ENCODE measurements at places on chromosomes 13 and 19.

DNA sequence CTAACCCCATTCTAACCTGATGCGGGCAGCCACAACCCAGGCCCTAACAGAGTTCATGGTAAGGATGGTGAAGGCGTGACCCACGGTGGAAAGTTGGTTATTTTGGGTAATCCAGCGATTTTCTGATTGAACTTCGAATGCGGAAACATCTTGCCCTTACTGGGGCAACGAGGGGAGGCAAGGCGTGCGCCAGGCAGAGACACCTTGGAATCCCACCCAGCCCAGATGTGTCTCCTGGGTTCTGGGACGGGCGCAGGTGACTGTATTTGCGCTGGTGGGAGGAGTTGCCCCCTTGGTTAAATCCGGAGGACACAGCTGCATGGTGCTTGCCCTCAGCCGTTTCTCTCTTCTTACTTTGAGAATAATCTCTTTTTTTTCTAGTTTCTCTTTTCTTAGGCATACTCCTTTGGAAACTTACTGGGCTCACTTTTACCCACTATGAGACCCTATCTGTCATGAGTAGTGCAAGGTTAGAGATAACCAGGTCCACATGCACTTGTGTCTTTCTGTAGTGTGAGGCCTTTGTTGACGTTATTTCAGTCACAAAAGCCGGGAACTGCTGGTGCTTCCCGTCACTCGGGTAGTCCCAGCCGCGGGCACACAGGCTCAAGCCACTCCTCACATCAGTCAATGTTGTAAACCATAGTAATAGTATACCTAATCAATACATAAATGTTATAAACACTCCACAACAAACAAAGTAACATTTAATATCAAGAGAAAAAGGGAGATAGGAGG, 81.5 kb downstream of the ATP11A start:
- no peak for DNase-seq

DNA sequence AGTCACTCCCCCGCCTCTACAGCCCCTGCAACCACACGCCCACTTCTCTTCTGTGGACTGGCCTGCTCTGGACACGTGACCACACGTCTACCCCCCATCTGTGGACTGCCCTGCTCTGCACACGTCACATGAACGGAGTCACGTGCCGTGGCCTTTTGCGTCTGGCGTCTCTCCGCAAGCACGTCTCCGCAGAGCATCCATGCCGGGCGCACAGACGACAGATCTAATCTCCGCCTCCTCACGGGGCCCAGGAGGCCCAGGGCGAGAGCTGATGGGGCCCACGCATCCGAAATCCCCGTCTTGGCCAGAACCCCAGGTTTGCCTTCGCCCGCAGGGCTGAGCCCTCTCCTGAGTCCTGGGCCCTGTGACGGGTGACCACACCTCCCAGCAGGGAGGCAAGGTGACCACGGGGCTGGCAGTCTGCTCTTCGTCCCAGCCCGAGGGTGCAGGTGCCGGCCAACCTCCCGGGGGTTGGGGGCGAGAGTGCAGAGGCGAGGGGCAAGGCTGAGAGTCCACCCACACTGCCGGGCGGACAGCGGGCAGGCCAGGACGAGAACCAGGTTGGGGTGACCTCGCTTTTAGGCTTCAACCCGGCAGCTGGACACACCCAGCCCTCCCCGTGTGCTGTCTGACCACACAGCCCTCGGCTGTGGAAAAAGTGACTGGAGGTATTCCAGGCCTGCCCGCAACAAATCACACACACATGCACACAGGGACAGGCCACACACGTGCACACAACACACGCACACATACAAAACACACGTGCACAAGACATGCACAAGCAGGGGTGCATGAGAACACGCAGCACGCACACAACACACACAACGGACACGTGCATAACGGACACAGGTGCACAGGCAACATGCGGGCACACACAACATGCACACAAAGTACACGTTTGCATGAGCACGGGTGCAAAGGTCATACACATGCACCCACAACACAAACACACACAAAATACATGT, 3.9 kb downstream of the SBNO2 start:
- DNase-seq, result no peak

DNA sequence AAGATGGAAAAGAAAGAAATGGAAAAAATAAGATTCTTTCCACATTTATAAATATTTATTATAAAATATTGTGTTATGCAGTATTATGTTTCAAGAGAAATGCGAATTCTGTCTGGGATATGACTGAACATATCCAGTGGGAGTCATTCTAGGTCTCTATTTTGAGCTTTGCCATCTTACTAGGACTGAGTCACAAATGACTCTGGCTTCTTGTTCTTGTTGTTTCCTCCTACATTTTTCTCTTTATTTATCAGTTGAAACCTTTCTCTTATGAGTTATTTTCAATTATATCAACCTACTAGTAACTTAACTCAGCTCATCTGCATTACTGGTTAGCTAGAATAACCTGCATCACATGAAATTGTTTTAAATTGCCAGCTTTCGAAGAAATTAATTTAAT, 1247.3 kb downstream of the SLITRK1 start:
- DNase-seq, result no peak

DNA sequence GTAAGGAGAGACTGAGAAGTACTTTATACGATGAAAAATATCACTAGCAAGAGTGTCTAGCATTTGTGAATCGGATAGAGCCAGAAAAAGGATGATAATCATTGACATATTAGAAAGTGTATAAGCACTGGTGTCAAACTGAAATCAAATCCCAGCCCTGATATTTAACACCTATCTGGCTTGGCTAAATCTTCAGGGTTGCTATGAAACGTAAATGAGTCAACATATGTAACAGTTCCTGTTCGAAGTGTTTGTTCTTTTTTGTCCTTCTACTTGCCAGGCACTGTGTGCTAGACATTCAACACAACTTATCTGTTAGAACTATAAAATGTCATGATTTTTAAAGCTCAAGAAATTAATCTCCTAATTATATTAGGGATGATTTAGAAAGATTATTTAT, 40.8 kb downstream of the SERPINE3 start:
- DNase-seq, result no peak

DNA sequence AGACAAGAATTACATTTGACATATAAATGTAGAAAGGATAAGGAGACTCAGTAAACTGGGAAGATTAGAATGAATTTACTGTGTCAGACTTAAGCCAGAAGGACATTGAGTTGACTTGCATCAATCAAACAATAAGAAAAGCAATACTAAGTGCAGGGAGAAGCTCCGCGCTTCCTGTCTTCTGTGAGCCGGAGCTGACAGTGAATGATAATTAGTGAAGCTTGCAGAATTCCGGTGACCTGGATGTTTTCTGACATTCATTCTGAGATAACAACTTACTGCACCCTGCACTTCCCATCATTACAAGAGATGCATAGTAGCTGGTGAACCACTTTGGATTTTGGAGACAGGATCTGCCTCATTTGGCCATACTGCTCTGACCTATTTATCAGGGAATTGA, 469.2 kb upstream of the PCDH20 start:
- DNase-seq, result no peak

DNA sequence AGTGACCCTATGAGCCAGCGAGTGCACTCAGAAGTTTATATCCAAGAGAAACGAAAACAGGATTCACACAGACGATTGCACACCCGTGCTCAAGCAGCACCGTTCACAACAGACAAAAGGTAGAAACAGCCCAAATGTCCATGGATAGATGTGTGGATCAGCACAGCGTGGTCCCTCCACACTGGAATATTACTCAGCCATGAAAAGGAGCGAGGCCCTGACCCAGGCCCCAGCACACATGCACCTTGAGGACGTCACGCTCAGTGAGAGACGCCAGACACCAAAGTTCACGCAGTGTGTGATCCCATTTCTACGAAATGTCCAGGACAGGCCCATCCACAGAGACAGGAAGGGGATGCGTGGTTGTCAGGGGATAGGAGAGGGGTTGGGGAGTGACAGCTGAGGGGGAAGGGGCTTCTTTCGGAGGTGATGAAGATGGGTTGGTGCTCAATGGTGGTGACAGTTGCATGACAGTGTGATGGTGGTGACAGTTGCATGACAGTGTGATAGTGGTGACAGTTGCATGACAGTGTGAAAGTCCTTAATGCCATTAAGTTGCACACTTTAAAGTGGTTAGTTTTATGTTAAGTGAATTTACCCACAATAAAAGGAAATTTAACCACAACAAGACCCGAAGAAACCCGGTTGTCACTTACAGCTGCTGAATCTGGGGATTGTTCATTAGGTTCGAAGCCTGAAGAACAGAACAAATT, 18.9 kb upstream of the SLC39A3 start:
- no peak for DNase-seq

- no peak for DNase-seq
These were observed 151.4 kb downstream of the NALCN start for GRCh38 chr13:101264931-101265330.

DNA sequence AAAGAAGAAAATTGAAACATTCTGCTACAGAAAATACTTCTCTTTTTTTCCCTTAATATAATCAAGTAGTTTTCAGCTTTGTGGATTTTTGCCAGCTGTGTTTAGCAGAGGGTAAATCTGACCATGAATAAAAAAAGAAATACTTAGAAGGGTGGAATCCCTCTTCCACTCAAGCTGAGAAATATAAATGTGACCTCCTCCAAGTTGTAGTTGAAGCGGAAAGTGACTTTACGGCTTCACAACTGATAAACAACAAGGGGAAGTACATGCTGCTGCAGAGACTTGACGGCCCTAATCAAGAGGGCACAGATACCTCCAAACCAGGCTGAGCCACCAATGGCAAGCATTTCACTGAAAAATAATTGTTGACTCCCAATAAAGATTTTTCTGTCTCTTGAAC, 785.0 kb downstream of the SLITRK5 start:
- no peak for DNase-seq

- DNase-seq, result no peak
These were observed 75.1 kb downstream of the URI1 start for GRCh38 chr19:30017172-30017571.

- DNase-seq, result no peak
These were observed 5.0 kb upstream of the C19orf25 start for GRCh38 chr19:1483979-1484428.

GRCh38 chr19:42030645-42031440, 36.8 kb upstream of the ATP1A3 start:
- no peak for DNase-seq

- DNase-seq, result no peak
These were observed 10.3 kb downstream of the EHD2 start for GRCh38 chr19:47723581-47723940.

GRCh38 chr19:14091813-14092462, 1.4 kb upstream of the SAMD1 start:
- peak; percentile 42 for DNase-seq

DNA sequence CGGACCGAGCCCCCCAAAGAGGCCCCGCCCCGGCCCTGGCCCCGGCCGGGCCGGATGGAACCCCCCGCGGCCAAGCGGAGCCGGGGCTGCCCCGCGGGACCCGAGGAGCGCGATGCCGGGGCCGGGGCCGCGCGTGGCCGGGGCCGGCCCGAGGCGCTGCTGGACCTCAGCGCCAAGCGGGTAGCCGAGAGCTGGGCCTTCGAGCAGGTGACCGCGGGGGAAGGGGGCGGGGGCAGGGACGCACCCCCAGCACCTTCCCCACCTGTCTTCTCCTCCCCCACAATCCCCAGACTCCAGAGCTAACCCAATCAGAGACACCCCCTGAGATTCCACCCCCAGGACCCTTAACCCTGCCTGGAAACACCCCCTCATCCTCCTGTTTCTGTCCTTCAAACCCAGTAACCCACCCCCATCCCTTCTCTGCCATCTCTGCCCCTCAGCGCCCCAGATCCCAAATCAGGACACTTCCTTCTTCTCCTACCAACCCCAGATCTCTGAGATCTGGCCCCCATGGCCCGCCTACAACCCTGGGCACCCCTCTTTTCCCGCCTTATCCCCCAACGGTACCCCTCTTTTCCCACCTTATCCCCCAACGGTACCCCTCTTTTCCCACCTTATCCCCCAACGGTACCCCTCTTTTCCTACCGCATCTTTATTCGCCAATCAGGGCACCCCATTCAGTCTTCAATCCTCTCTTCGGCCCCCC, 505 bp downstream of the ZSWIM4 start:
- DNase-seq, result no peak

GRCh38 chr13:30292325-30292724, 15.0 kb downstream of the KATNAL1 start:
- DNase-seq, result no peak

DNA sequence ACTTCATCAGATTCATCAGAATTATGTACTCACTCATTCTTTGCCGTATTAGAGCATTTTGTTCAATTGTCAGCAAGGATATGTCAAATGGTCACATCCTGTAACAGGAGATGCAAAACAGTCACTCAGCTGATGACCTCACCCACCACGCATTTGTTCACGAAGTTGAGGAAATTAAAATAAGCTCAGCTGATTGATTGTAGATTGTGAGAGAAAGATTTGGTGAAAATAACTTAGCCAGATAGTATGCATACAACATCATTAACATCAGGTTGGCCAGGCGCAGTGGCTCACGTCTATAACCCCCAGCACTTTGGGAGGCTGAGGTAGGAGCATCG, 22.6 kb upstream of the CDC16 start:
- no peak for DNase-seq

DNA sequence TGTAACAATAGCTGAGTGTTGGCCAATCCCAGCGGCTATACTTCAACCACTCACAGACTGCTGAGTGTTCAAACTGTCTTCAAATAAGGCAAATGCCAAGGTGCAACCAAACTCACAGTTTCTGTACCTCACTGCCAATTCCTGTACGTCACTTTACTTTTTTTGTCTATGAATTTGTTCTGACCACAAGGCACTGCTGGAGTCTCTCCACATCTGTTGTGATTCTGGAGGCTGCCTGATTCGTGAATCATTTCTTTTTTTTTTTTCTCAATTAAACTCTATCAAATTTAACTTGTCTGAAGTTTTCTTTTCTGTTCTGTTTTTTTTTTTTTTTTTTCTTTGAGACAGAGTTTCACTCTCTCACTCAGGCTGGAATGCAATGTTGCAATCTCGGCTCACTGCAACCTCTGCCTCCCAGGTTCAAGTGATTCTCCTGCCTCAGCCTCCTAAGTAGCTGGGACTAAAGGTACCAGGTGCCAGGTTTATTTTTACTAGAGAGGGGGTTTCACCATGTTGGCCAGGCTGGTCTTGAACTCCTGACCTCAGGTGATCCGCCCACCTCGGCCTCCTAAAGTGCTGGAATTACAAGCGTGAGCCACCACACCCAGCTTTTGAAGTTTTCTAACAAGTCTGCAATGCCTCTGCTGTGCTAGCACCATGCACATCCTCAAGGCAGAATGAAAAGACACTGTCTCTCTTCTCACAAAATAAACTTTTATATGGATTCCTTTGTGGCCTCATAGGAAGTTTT, 401.7 kb downstream of the IRS2 start:
- no peak for DNase-seq

- DNase-seq, result no peak
These were observed 1.4 kb downstream of the BRD4 start for GRCh38 chr19:15330801-15331418.

GRCh38 chr13:23788459-23788858, 100.7 kb downstream of the MIPEP start:
- DNase-seq, result no peak

GRCh38 chr19:10625003-10625761, at the start of gene SLC44A2:
Gene SLC44A2, plus strand, starts transcription at chr19:10625553. Its CDS starts 81 bp downstream, at chr19:10625634.
- no peak for DNase-seq

- no peak for DNase-seq
These were observed 1.7 kb upstream of the ZNF446 start for GRCh38 chr19:58474291-58474996.
